ENCODE measurements at places on chromosomes 12 and 14. TPM values are rescaled to one million over a fixed set of nuclear protein-coding genes. Genes with fewer than 3 reads are reported as not detected.

The G2E3 gene
- total RNA-seq, result 53.8 TPM

The PPFIA2 gene
- 0.39 TPM for total RNA-seq

The CHGA gene
- total RNA-seq, result 7.8 TPM

The ERP27 gene
- total RNA-seq, result not detected

The AQP6 gene
- total RNA-seq, result 0.09 TPM

The IRF9 gene
- total RNA-seq, result 20.9 TPM

The GALNT9 gene
- total RNA-seq, result 0.35 TPM

The SERPINA12 gene
- total RNA-seq, result not detected

The ACSS3 gene
- total RNA-seq, result 19.3 TPM

The FERMT2 gene
- total RNA-seq, result 136 TPM

DNA sequence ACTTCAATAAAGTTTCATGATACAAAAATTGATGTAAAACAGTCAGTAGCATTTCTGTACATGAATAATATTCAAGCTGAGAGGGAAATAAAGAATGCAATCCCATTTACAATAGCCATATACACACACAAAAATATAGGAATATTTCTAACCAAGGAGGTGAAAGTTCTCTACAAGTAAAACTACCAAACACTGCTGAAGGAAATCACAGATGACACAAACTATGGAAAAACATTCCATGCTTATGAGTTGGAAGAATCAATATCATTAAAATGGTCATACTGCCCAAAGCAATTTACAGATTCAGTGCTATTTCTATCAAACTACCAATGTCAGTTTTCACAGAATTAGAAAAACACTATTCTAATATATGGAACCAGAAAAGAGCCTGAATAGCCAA lies 272.3 kb downstream of the TMTC2 start:
- H3K4me1 ChIP-seq, result no peaks in the 10 kb centered on the region
- no peaks in the 10 kb centered on the region for H3K36me3 ChIP-seq
- H3K27ac ChIP-seq, result no peak overlapping the region
- H3K4me3 ChIP-seq, result no peak overlapping the region
- no peaks in the 10 kb centered on the region for H3K27me3 ChIP-seq

DNA sequence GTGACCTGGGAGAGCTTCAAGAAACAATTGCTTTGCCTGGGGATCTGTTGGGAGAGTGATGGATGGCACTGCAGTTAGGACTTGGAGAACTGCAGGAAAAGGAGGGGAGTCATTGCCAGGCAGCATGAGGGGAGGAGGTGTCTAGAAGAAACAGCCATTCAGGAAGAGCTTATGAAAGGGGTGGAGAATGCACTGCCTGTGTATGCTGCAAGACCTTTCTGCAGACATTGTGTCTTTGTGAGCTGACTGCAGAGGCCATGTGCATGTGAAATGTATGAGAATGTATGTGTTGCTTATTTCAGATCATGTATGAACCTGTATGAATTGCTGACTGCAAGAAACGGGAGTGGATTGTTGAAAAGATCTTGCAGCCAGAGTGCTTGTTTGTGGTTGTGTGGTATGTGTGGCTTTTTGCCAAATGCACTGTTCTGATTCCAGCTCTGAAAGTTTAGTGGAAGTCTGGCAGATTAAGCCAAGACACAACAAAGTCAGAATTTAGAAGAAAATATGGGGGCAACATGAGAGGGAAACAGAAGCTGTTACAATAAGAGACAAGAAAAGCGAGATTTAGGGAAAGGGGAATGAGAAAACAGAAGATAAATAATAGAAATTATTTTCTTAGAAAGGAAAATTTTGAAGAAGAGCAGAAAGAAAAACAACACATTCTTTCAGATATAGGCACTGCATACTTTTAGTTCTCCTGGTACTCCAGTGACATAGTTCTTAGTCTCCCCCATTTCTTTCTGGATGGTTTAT lies 9.8 kb upstream of the RIMKLB start:
- H3K4me1 ChIP-seq, result peaks cover 9% of the 10 kb centered on the region
- H3K27ac ChIP-seq, result no peak overlapping the region
- H3K4me3 ChIP-seq, result no peak overlapping the region

GRCh38 chr14:57875985-57876384 lies 10.1 kb upstream of the SLC35F4 start:
- no peak for DNase-seq
- H3K27ac ChIP-seq, result no peak overlapping the region
- no peaks in the 10 kb centered on the region for H3K27me3 ChIP-seq
- H3K4me1 ChIP-seq, result no peaks in the 10 kb centered on the region
- H3K4me3 ChIP-seq, result no peak overlapping the region

DNA sequence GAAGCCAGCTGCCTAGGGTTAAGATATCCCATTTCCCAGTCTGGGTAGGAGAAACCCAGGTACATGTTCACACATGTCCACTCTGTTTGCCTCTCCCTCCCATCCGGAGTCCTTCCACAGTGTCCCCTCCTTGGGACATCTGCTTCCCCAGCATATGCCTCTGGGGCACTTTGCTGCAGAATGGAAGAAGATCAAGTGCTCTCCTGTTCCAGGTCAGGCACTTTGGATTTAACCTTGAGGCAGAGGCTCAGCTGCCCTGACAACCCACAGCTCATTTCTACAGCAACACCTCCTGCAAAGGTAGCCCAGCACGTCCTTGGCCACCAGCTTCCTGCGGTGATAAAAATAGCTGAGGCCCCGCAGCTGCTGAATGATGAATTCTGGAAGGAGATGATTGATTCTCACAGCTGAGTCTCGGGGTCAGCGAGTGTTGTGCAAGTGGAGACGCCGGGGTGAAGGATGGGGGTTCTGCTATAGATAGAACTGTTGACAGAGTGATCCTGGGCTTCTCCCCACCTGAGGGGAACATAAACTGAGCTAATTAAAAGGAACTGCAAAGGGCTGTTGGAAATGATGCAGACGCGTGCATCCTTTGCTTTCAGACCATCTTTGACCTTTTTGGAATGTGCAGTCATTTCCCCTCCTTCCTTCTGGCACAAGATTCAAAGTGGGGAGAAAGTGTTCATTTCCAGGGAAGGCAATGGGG lies 145.0 kb downstream of the SLC38A6 start:
- no peaks in the 10 kb centered on the region for H3K27me3 ChIP-seq
- no peak for DNase-seq
- H3K4me3 ChIP-seq, result no peak overlapping the region

DNA sequence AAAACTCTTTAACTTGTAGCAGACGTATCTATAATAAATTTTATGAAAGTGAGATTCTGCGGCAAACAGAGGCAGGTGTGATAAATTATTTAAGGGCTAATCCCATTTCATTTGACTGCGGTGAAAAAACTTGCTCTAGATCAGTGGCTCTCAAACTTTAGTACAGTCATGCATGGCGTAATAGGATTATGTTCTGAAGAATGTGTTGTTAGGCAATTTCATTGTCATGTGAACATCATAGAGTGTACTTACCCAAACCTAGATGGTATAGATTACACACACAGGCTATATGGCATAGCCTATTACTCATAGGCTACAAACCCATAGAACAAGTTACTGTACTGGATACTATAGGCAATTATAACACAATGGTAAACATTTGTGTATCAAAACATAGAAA lies 83.7 kb downstream of the HEATR5A start:
- no peak for DNase-seq
- H3K4me3 ChIP-seq, result no peak overlapping the region
- no peaks in the 10 kb centered on the region for H3K4me1 ChIP-seq
- peaks cover 25% of the 10 kb centered on the region for H3K36me3 ChIP-seq

GRCh38 chr14:100346306-100347091 lies 23.4 kb downstream of the SLC25A47 start:
- H3K4me1 ChIP-seq, result no peaks in the 10 kb centered on the region
- no peaks in the 10 kb centered on the region for H3K27me3 ChIP-seq
- H3K4me3 ChIP-seq, result no peak overlapping the region
- no peak for DNase-seq

- no peak overlapping the region for H3K4me3 ChIP-seq
- no peaks in the 10 kb centered on the region for H3K27me3 ChIP-seq
- no peaks in the 10 kb centered on the region for H3K36me3 ChIP-seq
- no peak overlapping the region for H3K27ac ChIP-seq
- DNase-seq, result no peak
Observed at GRCh38 chr14:97328743-97329142, 531.6 kb downstream of the VRK1 start.

DNA sequence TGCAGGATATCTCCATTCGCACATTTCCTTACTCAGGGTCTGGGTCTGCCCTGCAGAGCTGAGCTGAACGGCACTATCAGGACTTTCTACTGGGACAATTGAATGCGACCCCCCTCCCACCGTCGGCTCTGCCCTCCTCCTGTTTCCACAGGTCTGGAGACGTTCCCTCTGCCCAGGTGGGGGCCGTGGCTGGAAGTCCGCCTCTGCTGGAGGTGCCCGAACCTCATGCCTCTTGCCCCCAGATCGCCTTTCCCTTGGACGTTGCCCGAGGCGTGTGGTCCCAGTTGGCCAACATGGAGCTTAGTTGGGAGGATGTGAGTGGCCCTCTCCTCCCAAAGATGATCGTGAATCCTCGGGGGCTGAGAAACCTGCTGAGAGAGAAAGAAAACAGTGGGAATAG lies 21.2 kb upstream of the KLC1 start:
- peaks cover 11% of the 10 kb centered on the region for H3K36me3 ChIP-seq
- no peaks in the 10 kb centered on the region for H3K27me3 ChIP-seq
- no peaks in the 10 kb centered on the region for H3K4me1 ChIP-seq
- DNase-seq, result no peak
- H3K4me3 ChIP-seq, result peak overlapping the region; percentile 19

- H3K27me3 ChIP-seq, result no peaks in the 10 kb centered on the region
- no peak for DNase-seq
- H3K4me3 ChIP-seq, result no peak overlapping the region
- peaks cover 64% of the 10 kb centered on the region for H3K36me3 ChIP-seq
- H3K4me1 ChIP-seq, result no peaks in the 10 kb centered on the region
Observed at GRCh38 chr14:34582117-34582680, 42.7 kb upstream of the EAPP start.

- H3K4me3 ChIP-seq, result no peak overlapping the region
- H3K27me3 ChIP-seq, result no peaks in the 10 kb centered on the region
- H3K4me1 ChIP-seq, result no peaks in the 10 kb centered on the region
- H3K36me3 ChIP-seq, result no peaks in the 10 kb centered on the region
- H3K27ac ChIP-seq, result no peak overlapping the region
Observed at GRCh38 chr14:75361751-75362433, 65.9 kb upstream of the JDP2 start.

DNA sequence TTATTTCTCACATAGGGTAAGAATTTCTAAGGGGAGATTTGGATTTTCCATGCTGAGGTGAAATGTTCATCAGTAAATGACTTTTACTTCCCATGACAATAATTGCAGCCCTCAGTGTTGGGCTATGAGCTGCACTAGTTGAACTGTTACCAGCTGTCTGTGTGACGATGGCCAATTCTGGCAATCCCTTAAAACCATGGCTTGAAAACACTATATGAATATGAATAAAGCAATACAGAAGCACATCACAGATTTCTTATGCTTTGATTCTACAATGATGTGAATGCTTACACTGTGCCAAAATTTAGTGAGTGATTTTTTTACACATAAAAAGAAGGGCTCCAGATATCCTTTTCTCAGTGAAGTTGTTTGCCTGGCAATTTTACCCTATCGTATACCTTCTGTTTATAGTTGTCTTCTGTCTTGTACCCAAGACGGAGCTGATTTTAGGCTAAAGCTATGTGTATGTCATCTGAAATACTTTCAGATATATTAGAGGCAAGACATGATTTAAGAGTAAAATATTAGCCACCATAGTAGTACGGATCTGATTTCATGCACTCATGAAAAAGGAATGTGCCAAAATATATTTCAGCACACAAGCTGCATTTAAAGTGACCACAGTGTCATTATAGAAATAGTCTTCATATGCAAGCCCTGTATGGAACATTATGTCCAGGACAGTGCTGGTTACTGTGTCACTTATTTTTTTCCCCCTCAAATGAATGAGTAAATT lies 52.0 kb downstream of the SLC38A4 start:
- no peaks in the 10 kb centered on the region for H3K27me3 ChIP-seq
- no peaks in the 10 kb centered on the region for H3K4me1 ChIP-seq
- DNase-seq, result no peak
- no peaks in the 10 kb centered on the region for H3K36me3 ChIP-seq
- H3K4me3 ChIP-seq, result no peak overlapping the region

- no peaks in the 10 kb centered on the region for H3K36me3 ChIP-seq
- H3K4me1 ChIP-seq, result no peaks in the 10 kb centered on the region
- DNase-seq, result no peak
- no peak overlapping the region for H3K27ac ChIP-seq
Observed at GRCh38 chr12:82645414-82645813, 41.3 kb upstream of the TMTC2 start.

GRCh38 chr12:32146074-32146873 lies 39.6 kb downstream of the BICD1 start:
- DNase-seq, result no peak
- H3K27ac ChIP-seq, result no peak overlapping the region
- H3K4me1 ChIP-seq, result no peaks in the 10 kb centered on the region
- H3K27me3 ChIP-seq, result no peaks in the 10 kb centered on the region
- H3K4me3 ChIP-seq, result no peak overlapping the region

GRCh38 chr12:121590476-121591143 lies 9.8 kb upstream of the KDM2B start:
- H3K27me3 ChIP-seq, result no peaks in the 10 kb centered on the region
- peaks cover 27% of the 10 kb centered on the region for H3K36me3 ChIP-seq

- H3K4me3 ChIP-seq, result no peak overlapping the region
- no peak for DNase-seq
- no peaks in the 10 kb centered on the region for H3K27me3 ChIP-seq
- peaks cover 13% of the 10 kb centered on the region for H3K36me3 ChIP-seq
- no peak overlapping the region for H3K27ac ChIP-seq
Observed at GRCh38 chr14:88863167-88863566, 38.7 kb downstream of the TTC8 start.

GRCh38 chr12:1502379-1502720 lies 92.0 kb downstream of the FBXL14 start:
- no peak overlapping the region for H3K4me3 ChIP-seq
- DNase-seq, result peak; percentile 21
- no peaks in the 10 kb centered on the region for H3K4me1 ChIP-seq
- no peak overlapping the region for H3K27ac ChIP-seq

GRCh38 chr14:37544407-37544806 lies 50.6 kb downstream of the FOXA1 start:
- no peak overlapping the region for H3K4me3 ChIP-seq
- H3K36me3 ChIP-seq, result no peaks in the 10 kb centered on the region
- no peaks in the 10 kb centered on the region for H3K27me3 ChIP-seq
- no peak for DNase-seq

DNA sequence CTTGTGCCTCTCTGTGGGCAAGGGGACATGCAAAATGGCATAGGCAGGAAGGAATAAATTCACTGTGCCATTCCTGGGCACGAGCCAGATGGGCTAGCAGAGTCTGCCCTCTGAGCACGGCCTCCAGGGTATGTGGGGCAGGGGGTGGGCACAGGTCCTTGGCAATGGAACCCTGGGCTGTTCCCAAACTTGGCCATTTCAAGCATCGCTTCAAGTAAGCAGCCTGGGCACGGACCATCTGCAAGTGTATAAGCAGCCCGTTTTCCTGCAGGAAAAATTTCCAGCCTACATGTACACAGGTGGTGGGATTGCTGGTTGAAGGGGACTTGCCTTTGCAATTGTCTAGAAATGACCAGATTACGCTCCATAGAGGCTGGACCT lies 40.3 kb downstream of the CCDC85C start:
- H3K4me1 ChIP-seq, result peaks cover 13% of the 10 kb centered on the region
- no peak overlapping the region for H3K4me3 ChIP-seq
- no peaks in the 10 kb centered on the region for H3K27me3 ChIP-seq
- peaks cover 2% of the 10 kb centered on the region for H3K36me3 ChIP-seq
- DNase-seq, result no peak
- H3K27ac ChIP-seq, result no peak overlapping the region

- no peak overlapping the region for H3K4me3 ChIP-seq
- no peak for DNase-seq
- H3K27me3 ChIP-seq, result no peaks in the 10 kb centered on the region
- no peaks in the 10 kb centered on the region for H3K4me1 ChIP-seq
Observed at GRCh38 chr12:104378427-104378826, 74.9 kb downstream of the EID3 start.

GRCh38 chr12:77229640-77230442 lies 164.5 kb upstream of the E2F7 start:
- peak overlapping the region; percentile 75 for H3K27ac ChIP-seq
- no peak overlapping the region for H3K4me3 ChIP-seq
- no peaks in the 10 kb centered on the region for H3K27me3 ChIP-seq
- DNase-seq, result no peak
- peaks cover 2% of the 10 kb centered on the region for H3K4me1 ChIP-seq
